ENCODE measurements at places on chromosomes 3 and 15.

DNA sequence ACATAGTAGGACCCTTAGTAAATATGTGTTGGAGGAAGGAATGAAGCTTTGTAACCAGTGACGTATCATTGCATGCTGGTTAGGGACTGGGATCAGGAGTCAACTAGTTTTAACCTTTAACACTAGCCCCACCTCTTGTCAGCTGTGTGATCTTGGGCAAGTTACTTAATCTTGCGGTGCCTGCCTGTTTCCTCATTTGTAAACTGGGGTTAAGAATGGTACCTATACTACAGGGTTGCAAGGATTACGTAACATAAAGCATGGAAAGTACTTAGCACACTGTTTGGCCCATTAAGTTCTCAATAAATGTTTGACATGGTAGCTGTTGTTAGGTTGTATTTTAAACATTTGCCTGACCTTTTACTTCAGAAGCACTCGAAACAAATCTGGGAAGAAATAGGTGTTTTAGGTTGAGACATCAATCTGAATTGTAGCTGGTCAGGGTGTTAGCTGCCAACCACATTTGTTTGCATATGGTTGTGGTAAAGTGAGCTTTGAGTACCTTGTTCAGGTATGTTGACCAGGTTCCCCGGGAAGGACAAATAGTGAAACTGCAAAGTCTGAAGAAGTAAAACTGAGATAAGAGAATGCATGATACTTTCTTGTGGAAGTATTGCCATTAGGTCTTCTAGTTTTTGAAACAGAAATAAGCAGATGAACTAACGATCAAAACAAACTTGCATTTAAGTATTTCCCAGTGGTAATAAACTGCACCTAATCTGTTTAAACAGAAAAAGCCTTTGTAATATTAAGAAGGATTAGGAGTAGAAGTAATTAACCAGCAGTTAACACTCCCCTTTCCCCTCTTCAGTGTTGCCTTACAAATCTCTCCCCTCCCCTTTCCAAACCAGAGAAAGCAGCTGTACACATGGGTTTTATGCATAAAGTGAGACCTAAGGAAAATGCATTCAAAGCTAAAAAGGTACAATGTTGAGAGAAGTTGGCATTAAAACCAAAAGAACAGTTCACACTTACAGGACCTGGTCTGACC lies 25.8 kb upstream of the SCAANT1 start:
- H3K27ac ChIP-seq, result no peak overlapping the region
- H3K4me3 ChIP-seq, result no peak overlapping the region
- no peak for DNase-seq
- H3K36me3 ChIP-seq, result peaks cover 16% of the 10 kb centered on the region

- H3K4me3 ChIP-seq, result no peak overlapping the region
- no peak overlapping the region for H3K27ac ChIP-seq
- no peaks in the 10 kb centered on the region for H3K4me1 ChIP-seq
- DNase-seq, result no peak
- H3K27me3 ChIP-seq, result no peaks in the 10 kb centered on the region
Measured at GRCh38 chr3:171954690-171955383, 84.5 kb upstream of the FNDC3B start.

- no peak for DNase-seq
- H3K4me3 ChIP-seq, result no peak overlapping the region
- peaks cover 14% of the 10 kb centered on the region for H3K4me1 ChIP-seq
- H3K27ac ChIP-seq, result no peak overlapping the region
- no peaks in the 10 kb centered on the region for H3K36me3 ChIP-seq
- H3K27me3 ChIP-seq, result no peaks in the 10 kb centered on the region
Measured at GRCh38 chr3:42503251-42503924, 945 bp downstream of the VIPR1 start.

DNA sequence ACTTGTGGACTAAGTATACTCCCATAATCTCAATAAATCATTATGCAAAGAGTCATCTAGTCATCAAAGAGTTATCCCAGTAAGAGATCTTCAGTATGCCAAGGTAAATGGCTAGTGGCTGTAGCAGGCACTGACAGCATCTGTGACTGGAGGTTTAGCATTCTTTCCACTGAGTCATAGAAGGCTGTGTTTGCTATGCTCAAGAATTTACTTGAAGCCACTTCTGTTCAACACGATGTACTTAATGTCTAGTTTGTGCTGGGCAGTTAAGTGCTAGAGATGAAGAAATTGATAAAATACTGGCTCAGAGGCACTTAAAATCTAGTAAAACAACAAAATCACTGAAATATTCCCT lies 13.0 kb downstream of the ZBED2 start:
- H3K27ac ChIP-seq, result no peak overlapping the region
- no peaks in the 10 kb centered on the region for H3K36me3 ChIP-seq
- no peak overlapping the region for H3K4me3 ChIP-seq
- no peaks in the 10 kb centered on the region for H3K27me3 ChIP-seq
- DNase-seq, result no peak
- H3K4me1 ChIP-seq, result no peaks in the 10 kb centered on the region

DNA sequence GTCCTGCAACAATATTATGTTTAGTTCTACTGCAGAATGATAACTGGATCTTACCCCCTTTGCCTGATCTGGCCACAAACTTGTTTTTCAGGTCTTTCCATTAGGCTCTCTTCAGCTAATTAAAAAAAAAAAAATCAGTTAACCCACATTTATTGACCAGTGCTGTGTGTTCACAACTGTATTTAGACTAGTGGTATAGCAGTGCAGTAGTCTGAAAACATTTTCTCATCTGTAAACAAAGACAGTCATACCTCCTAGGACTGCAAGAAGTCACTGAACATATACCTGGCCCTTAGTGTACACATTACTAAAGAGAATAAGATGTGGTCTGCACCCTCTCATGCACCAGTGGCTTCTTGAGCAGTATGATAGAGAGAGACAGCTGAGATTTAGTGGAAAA lies 22.5 kb downstream of the LPP start:
- H3K4me1 ChIP-seq, result peaks cover 88% of the 10 kb centered on the region
- peak overlapping the region; percentile 69 for H3K27ac ChIP-seq
- no peak for DNase-seq
- H3K4me3 ChIP-seq, result no peak overlapping the region

DNA sequence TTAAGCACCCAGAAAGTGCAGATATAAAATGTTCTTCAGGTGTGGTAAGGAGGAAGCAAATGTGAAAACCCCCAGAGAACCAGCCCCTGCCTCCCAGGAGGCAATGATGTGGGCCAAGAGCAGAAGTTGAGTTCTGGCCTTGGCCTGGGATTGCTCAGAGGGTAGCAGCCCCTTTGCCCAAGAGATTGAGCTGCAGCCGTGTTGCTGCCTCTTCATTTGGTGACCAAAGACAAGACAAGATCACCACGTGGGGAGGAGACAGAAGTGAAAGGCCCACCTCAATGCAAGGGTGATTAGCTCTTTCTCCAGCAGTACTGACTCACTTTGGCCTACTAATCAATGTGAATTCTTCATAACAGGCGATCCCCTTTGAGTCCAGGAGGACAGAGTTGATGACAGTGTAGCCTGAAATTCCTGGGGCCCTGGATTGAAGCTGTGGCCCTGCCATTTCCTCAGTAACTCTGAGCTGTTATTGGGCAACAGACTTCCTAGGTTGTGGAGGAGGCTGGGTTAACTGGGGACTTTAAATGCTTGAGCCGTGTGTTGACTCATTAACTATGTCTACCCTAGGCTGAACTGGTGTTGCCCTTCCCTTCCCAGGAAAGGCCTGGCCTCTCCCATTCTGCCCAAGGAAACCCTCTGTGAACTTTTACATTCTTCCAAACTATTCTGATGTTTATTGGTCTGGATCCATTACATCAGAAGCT lies 86.5 kb downstream of the ST6GAL1 start:
- peaks cover 12% of the 10 kb centered on the region for H3K36me3 ChIP-seq
- peak; percentile 98 for DNase-seq
- H3K27me3 ChIP-seq, result no peaks in the 10 kb centered on the region
- H3K27ac ChIP-seq, result peak overlapping the region; percentile 98
- H3K4me1 ChIP-seq, result peaks cover 97% of the 10 kb centered on the region
- H3K4me3 ChIP-seq, result peak overlapping the region; percentile 49

DNA sequence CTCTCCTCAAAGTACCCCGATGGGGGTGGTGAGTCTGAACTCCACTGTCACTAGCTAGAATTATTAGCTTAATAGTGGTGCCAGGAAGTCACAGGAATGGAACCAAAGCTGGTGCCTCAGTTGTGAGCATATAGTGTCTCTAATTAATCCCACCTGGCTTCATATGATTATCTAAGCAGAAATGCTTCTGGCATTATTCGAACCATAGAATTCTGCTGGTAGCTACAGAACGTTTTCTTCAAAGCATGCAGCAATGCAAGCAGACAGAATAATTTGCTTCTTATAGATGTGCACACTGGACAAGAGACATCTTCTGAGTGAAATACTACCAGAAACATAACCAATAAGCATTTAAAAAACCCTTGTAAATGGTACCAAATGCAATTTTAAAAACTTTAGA lies 160.9 kb downstream of the IMPG2 start:
- H3K27ac ChIP-seq, result no peak overlapping the region
- H3K4me3 ChIP-seq, result no peak overlapping the region
- DNase-seq, result no peak
- H3K4me1 ChIP-seq, result no peaks in the 10 kb centered on the region

DNA sequence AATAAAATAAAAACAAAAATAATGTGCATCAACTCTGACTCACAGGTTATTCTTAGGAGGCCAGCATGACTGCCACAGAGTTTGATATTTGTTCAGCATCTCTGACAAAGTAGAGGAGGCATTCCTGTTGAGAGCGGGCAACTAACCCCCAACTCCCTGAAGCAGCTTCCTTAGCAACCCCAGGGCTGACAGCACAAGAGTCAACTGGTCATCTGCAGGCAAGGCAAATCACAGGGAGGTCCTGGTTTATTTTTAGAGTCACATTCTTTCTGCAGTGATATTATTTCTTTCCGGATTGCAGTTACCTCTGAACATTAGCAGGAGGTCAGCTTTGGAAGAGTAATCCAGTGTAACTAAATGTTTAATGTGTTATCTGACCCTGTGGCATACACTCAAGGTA lies 273.0 kb downstream of the PLCL2 start:
- H3K36me3 ChIP-seq, result peaks cover 3% of the 10 kb centered on the region
- DNase-seq, result no peak

DNA sequence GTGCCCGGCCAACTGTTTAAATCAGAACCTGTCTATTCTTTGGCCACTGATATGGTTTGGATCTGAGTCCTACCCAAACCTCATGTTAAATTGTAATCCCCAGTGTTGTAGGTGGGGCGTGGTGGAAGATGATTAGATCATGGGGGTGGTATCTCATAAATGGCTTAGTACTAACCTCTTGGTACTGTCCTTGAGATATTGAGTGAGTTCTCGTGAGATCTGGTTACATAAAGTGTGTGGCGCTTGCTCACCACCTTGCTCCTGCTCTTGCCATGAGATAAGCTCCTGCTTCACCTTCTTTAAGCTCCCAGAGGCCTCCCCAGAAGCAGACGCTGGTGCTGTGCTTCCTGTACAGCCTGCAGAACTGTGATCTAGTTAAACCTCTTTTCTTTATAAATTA lies 42.4 kb downstream of the REC114 start:
- no peaks in the 10 kb centered on the region for H3K4me1 ChIP-seq
- H3K36me3 ChIP-seq, result no peaks in the 10 kb centered on the region
- H3K27me3 ChIP-seq, result no peaks in the 10 kb centered on the region
- no peak overlapping the region for H3K27ac ChIP-seq
- no peak for DNase-seq

DNA sequence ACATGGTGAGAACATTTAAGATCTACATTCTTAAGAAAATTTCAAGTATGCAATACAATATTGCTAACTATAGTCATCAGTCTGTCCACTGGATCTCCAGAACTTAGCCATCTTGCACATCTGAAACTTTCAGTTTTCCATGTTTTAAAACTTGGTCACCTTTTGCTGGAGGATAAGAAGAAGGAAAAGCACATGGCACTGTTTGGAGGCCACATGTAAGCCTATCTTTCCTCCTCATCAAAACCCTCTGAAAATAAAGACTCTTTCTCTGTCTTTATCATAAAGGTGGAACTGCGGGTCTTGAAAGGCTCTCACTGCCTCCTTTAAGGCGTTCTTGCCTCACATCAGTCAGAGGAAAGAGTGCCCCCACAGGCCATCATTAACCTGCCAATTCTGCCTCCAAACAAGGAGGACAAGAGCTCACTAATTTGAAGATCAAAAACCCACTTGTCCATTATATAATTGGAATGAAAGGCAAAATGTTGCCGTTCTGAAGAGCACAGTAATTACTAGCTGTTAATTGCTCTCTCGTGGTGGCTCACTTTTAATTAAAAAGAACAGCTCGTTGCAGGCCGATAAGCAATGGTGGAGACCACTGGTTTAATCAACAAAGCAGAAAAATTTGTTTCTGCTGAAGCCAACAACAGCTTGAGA lies 157.8 kb downstream of the MECOM start:
- no peaks in the 10 kb centered on the region for H3K36me3 ChIP-seq
- no peaks in the 10 kb centered on the region for H3K27me3 ChIP-seq
- peak; percentile 56 for DNase-seq
- H3K4me3 ChIP-seq, result no peak overlapping the region

Measured in Karpas-422 (cell line).